CD4-positive, alpha-beta T cell treated with Interleukin-15 for 4 hours (primary cell): ENCODE measurements at places on chromosomes 5 and 9.

DNA sequence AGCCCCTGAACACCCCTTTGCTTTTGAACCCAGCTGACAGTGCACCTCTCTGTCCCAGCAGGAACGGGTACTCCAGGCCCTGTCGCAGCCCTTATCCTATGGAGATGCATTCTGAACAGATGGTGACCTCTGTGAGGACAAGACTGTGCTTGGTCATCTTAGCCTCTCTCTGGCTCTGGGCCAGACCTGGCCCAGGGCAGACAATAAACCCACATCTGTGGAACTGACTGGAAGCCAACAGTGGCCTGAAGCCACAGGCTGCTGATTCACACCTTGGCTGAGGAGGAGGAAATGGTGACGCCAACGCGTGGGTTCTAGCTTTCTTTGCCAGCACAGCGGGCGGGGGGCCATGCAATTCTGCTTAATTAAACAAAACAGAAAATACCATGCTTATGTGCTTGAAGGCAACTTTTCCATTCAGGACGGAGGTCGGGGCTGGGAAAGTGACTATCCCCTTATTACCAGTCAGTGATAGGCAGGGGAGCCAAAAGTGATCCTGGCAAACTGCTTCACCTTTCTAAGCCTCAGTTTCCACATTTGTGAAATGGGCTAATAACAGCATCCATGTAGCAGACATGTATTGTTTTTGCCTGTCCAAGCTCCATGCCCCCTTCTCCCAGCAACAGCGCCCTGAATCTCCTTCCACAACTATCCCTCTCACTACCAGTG lies 10.8 kb downstream of the SH3PXD2B start:
- DNase-seq = no peak

GRCh38 chr5:43352131-43352530 lies 38.9 kb upstream of the HMGCS1 start:
- no peak for DNase-seq

GRCh38 chr9:91732187-91733005 lies 217.6 kb downstream of the ROR2 start:
- no peak for DNase-seq

- no peak for DNase-seq
These were observed 9.0 kb downstream of the PPP3R2 start for GRCh38 chr9:101585740-101586139.

- DNase-seq = no peak
These were observed 39.8 kb downstream of the ASS1 start for GRCh38 chr9:130484362-130485072.

DNA sequence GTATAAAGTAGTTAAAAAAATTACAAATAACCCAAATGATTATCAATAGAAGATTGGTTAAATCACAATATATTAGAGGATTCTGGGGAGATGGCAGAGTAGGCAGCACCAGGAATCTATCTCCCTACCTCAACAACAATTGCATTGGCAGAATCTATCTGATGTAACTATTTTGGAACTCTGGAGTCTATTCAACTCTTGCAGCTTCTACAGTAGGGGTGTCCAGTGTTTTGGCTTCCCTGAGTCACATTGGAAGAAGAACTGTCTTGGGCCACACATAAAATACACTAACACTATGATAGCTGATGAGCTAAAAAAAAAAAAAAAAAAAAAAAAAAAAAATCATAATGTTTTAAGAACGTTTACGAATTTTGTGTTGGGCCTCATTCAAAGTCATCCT lies 29.2 kb upstream of the ECM2 start:
- no peak for DNase-seq

DNA sequence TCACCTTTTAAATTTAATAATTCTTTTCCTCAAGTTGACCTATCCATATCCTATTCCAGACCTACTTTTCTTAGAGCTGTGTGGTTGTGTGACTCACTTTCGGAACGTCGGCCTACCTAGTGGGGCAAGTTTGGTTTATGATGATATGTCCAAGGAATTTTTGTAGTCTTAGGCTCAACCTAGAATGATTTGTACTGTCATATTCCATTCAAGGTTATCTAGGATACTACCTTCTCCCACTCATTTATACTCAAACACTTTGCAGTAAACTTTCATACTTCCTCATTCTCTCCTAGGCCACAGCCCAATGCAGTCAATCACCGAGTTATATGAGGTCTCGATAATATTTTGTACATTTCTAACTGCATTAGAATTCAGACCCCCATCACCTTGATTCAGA lies 61.9 kb downstream of the PIK3R1 start:
- no peak for DNase-seq

DNA sequence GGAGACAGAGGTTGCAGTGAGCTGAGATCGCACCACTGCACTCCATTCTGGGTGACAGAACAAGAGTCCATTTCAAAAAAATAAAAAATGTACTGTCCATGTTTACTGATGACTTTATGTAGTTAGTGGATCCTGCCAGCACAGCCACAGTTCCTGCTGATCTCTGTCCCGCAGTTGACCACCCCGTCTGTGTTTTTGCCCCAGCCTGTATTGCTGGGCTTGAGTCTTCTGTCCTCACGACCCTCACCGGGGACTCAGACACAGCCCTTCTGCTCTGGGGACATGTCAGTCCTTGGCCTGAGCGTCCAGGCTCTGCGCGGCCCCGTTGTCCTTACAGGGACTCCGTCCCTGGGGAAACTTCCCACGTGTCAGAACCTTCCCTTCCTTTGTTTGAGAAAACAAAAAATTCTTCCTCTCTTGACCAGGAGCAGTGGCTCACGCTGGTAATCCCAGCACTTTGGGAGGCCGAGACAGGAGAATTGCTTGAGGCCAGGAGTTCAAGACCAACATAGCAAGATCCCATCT lies 14.5 kb downstream of the SURF6 start:
- DNase-seq = no peak
